Activated CD8-positive, alpha-beta memory T cell treated with anti-CD3 and anti-CD28 coated beads for 36 hours (primary cell): ENCODE measurements at places on chromosomes 3 and 15. TPM values are rescaled to one million over a fixed set of nuclear protein-coding genes. Genes with fewer than 3 reads are reported as not detected.

The TAGLN3 gene
- total RNA-seq: 0.52 TPM

The SHF gene
- total RNA-seq: 12.4 TPM

The SCAANT1 gene
- not detected for total RNA-seq

The RAB43 gene
- total RNA-seq: 25.2 TPM

The LRRIQ4 gene
- 0.25 TPM for total RNA-seq

The LRRC49 gene
- total RNA-seq: 0.65 TPM

The PATL2 gene
- total RNA-seq: 4.8 TPM

The GOLGA8G gene
- total RNA-seq: not detected
